GOT3 (cell line): ENCODE measurements at places on chromosomes 13 and 19.
A peak's percentile ranks its signal among the peaks of the same experiment; 100 is the strongest.

DNA sequence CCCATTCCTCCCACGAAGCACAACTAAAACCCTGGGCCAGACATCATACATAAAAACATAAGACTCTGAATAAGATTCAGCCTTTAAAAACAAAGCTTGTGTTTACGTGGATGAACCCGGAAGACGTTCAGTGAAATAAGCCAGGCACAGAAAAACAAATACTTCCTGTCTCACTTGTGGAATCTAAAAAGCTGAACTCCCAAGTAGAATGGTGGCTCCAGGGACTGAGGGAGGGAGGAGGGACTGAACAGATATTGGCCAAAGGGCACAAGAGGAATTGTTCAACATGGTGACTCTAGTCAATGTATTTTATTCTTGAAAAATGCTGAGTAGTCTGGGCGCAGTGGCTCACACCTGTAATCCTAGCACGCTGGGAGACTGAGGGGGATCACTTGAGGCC, 35.7 kb upstream of the TPM4 start:
- DNase-seq: no peak

DNA sequence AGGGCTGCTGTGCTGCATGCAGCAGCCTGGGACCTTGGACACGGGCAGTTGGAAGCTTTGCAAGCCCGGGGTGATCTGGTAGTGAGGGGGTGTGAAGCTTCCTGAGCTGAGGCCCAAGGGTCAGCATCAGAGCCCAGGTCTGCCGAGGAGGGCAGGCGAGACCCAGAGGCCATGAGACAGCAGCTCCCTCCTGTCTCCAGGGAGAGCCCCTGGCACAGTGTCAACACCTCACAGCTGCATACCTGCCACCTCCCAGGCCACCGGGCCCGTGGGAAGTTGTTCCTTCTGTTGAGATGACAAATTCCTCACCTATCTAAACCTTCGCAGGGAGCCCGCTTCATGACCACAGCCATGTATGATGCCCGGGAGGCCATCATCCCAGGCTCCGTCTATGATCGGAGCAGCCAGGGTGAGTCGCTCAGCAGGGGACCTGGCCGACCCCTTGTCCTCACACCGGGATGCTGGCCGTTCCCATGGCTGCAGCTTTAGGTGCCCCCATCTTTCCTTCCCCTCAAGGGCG, 32.1 kb downstream of the CERS1 start:
- DNase-seq: no peak

DNA sequence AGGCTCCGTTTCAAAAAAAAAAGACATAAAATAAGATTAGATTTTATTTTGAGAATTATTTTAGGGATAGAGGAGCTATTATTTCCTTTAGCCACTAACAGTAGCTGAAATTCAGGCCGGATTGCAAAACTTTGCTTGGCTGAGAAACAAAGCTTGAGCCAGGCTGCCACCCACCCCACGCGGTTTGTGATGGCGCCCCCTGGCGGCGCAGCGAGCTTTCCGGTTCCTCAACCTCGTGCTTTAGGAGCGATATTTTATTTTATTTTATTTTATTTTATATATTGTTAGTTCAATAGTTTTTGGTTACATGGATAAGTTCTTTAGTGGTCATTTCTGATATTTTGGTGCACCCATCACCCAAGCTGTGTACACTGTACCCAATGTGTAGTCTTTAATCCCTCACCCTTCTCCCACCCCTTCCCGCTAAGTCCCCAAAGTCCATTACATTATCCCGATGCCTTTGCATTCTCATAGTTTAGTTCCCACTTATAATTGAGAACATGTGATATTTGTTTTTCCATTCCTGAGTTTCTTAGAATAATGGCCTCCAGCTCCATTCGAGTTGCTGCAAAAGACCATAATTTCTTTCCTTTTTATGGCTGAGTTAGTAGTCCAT, 19.8 kb upstream of the CEACAM4 start:
- no peak for DNase-seq

DNA sequence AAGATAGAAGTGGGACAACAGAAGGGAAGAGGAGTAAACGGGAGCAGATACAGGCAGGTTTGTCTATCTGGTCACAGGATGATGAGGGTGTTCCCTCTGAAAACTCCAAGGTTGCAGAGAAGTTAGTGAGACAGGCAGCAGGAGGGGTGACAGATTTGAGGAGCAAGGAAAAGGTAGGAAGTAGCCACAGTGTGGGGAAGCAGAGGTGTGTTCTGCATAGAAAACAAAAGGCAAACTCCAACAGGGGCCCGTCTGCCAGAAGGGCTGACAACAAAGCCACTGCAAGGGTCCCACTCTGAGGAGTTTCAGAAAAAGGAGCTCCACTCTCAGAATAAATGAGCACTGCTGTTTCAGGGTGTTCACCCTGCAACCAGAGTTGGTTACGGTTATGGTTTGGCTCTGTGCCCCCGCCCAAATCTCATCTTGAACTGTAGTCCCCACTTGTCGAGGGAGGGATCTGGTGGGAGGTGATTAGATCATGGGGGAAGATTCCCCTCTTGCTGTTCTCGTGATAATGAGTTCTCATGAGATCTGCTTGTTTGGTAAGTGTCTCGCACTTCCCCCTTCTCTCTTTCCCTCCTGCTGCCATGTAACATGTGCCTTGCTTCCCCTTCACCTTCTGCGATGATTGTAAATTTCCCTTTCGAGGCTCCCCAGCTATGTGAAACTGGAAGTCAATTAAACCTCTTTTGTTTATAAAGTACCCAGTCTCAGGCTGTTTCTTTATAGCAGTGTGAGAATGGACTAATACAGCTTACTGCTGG, 32.1 kb downstream of the SMAD9 start:
- no peak for DNase-seq

- DNase-seq: no peak
Measured at GRCh38 chr19:44447916-44448674, at the start of gene ZNF229. ZNF229 (minus strand) TSS chr19:44448472; CDS start chr19:44442847, 5,625 bp downstream.

- no peak for DNase-seq
Measured at GRCh38 chr13:25217023-25217885, 45.2 kb upstream of the AMER2 start.

DNA sequence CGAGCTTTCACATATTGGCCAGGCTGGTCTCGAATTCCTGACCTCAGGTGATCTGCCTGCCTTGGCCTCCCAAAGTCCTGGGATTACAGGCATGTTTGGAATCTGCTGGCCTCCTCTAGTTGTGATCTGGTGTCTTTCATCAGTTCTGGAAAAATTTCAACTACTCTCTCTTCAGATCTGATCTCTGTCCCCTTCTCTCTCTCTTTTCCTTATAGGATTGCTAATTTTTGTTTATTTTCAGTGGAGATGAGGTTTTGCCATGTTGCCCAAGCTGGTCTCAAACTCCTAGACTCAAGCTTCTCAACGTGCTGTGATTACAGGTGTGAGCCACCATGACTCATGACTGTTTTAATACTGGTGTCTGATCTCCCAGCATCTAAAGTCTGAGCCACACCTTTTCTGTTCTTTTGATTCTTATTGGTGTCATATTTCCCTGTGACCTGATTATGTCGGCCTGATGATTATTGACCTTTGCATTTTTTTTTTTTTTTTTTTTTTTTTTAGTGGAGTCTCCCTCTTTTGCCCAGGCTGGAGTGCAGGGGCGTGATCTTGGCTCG, 10.4 kb upstream of the NANOS2 start:
- no peak for DNase-seq

DNA sequence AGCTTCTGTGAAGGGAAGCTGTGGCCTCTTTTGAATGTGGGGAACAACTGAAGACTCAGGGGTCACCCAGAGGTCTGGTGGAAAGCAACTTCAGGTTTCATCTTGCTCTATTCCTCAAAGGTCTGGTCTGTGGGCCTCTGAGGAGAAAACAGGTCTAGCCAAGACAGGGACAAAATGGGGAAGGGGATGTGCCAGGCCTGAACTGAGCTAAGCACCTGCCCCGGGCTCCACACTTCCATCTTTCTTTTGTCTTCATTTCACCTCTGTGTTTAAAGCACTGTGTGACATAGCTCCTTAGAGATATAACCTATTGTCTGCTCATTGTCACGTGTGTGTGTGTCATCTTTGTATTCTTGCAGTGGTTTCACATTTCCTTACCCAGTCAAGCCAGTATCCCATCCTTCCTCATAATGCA, 19.9 kb upstream of the GDF15 start:
- DNase-seq: no peak

GRCh38 chr19:1066251-1066747, 668 bp upstream of the ARHGAP45 start:
- no peak for DNase-seq

DNA sequence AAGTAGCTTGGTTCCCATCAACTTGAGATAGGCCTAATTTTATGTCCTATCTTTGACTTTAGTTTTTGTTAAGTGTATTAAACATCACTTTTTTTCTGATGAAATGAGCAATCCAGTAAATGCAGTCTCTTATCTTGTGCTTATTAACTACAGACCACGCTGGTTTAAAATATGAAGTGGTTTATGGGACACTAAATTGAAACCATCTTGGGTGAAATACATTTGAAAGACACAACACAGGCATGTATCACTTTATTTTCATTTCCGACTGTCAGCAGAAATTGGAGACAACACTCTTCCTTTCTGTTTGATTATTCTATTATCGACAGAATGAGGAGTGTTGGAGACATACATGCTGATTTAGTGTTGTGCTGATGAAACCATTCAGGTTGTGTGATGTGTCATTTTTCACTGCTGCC, 447.7 kb downstream of the GPC6 start:
- DNase-seq: no peak

GRCh38 chr13:25920277-25920676, 131.5 kb downstream of the SHISA2 start:
- no peak for DNase-seq

DNA sequence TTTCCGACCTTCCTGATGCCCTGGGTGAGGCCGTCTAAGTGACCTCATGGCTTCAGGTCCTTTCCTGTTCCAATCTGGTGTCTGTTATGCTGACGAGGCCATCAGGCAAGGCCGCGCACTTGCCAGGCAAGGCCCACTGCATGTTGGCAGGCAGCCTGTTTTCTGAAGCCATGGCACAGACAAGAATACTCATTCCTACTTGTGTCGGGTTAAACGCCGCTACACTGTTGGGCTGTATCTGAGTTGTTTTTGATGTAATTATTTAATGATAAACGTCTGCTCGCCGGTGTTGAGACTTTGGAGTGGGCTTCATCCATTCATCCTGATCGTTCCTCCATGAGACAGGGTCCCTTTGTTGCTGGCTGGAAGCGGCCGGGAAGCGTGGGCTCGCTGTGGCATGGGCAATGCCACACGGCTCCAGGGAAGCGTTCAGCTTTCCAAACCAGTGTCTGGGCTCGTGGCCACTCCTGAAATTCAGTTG, 92.1 kb downstream of the ATP11A start:
- no peak for DNase-seq

DNA sequence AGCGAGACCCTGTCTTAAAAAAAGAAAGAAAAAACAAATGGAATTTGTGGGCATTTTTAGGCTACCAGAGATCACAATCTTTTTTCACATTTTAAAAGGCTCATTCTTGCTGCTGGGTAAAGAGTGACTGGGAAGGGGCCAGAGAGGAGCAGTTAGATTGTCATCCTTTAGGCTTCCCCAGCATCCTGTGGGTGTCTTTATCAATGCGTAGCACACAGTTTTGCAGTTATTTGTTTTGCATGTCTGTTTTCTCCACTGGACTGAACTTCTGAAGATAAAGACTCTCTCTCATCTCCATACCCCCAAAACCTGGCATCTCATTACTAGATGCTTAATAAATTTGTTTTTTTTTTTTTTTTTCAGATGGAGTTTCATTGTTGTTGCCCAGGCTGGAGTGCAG, 2.1 kb upstream of the UTP14C start:
- DNase-seq: no peak

DNA sequence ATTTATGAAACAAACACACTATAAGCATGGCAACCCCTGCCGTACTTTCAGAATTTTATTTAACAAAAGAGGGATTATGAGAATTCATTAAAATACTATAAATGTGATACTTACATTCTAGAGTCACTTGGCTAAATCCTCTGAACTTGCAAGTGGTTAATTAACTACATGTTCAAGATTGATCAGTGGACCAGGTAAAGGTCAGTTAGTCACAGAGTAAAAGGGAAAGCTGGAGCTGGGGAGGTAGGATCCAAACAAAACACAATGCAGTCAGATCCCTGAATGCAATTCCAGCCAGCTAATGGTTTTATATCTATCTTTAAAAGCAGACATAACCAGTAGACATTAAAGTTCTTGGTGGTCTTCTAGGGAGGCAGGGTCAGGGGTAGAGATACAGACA, 270.5 kb downstream of the DIAPH3 start:
- no peak for DNase-seq

- DNase-seq: no peak
Measured at GRCh38 chr19:14363183-14364097, 17.8 kb upstream of the ADGRE5 start.

DNA sequence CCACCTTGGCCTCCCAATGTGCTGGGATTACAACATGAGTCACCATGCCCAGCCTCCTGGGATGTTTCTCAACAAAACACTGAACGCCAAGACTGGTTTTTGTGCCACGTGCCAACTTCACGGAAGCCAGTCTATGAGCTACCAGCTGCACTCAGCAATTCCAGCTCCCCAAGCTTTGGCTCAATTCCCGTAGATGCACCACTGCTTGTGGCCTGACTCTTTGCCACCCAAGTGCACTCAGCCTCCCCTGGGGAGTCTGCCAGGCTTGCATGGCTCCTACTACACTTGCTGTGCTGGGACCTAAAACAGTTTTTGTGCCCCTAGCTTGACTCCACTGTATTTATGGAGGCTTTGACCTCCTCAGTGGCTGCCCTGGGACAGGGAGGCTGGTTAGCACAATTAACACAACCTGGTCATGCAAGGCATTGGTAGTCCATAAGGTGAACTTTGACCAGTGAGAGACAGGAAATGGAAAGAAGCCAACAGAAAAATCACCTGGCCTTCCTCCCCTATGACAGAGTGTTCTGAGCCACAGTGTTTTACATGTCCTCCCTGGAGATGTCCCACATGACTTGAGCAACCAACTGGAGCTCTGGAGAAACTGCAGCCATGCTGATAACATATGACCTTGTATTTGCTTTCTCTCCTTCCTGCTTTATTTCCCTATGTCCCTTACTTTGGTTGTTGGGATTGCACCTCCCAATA, 1173.1 kb downstream of the UQCRFS1 start:
- DNase-seq: peak; percentile 14

DNA sequence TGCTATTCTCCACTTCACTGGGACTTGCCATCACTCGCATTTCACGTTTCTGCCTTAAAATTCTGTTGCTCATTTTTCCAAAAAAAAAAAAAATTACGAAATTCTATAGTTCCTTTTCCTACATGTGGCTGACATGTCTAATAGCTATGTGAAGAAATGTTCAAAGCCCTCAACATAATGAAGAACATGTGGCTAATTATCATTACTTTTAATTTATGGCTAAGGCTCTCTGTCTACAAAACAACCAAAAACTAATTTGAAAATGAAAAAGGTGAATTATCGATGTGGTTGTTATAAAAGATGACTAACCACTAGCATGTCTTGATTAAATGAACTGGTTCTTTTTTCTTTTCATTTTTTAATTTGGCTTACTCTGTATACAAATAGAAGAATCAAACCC, 940.0 kb downstream of the EFNB2 start:
- no peak for DNase-seq

DNA sequence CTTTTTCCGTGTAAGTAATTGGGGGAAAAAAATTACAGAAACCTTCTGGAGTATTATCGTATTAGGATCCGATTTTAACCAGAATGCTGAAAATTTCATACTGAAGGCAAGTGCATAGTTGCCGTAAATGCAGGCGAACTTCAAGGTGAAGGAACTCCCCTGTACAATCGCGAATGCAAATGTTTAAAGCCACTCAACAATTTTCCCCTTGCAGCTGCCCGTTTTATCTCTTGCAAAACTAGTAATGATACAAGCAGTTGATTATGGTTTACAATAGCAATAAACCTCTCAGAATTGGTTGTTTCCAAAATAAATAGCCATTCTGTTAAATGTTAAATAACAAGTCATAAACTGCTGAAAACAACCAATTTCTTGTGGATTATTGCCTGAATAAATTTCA, 105.7 kb downstream of the DNAJC15 start:
- DNase-seq: no peak

- no peak for DNase-seq
Measured at GRCh38 chr13:24228852-24229458, 68.4 kb downstream of the SPATA13 start.
